Sigmoid colon (tissue), 7 donors: ENCODE measurements at places on chromosomes 11 and 22.

- no peak for DNase-seq
Measured at GRCh38 chr11:116100016-116100415, 595.8 kb upstream of the CADM1 start.

GRCh38 chr11:115324581-115325432 is 179.4 kb downstream of the CADM1 start:
- DNase-seq = no peak

- no peak for DNase-seq
Measured at GRCh38 chr11:75536786-75537641, 11.3 kb upstream of the GDPD5 start.

- no peak for DNase-seq
Measured at GRCh38 chr22:29563652-29564460, 10.3 kb upstream of the THOC5 start.

GRCh38 chr22:35021161-35021560 is 44.8 kb upstream of the ISX start:
- no peak for DNase-seq

- no peak for DNase-seq
Measured at GRCh38 chr22:23065069-23065451, 5.3 kb upstream of the GNAZ start.

DNA sequence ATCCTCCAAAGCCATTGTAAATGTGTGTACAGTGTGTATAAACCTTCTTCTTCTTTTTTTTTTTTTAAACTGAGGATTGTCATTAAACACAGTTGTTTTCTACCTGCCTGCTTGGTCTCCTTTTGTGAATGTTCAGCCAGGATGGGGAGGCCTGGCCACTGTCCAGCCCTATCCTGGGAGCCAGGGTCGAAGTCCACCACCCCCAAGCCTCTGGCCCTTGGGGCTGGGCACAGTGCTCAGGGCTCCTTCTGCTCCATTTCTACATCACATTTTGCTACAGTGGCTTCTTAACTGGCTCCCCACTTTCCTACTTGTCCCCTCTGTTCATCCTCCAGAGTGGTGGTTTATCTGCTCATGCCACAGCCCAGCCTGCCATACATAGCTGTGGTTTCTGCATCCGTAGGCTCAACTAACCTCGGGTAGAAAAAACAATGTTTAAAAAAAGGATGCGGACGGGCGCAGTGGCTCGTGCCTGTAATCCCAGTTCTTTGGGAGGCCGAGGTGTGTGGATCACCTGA is 2.5 kb upstream of the SMARCB1 start:
- no peak for DNase-seq

DNA sequence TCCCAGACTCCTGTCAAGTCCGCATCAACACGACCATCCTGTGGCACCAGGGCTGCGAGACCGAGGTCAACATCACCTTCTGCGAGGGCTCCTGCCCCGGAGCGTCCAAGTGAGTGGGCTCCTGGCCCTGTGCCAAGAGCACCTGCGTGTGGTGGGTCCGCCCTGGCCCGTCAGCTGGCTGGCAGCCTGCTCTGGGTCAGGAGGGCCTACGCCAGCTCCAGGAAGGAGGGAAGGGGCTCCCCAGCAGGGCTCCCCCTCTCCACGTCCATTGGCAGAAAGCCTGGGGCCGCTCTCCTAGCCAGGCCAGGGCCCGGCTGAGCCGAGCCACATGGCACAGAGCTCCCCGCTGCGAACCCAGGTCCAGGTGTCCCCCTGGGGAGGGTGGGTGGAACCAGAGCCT is 37.8 kb downstream of the MUC5B start:
- no peak for DNase-seq

GRCh38 chr11:116888884-116889549 is 51.6 kb upstream of the APOA1 start:
- no peak for DNase-seq

DNA sequence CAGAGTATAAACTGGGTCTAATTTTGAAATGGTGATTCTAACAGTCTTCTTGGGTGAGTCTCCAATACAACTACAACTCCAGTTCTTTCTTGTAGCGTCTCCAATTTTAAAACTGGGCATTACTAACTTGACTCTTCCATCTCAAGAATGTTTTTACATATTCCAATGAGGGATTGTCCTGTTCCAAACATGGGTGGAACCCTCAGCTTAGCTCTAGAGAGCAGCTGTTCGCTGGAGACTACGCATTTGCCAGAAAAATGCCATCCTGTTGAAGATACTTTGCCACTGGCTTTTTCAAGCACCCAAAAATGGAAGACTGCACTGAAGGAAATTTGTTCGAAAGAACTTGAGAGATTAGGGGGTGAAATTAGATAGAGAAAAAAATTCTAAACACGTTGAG is 870.0 kb downstream of the NTM start:
- DNase-seq = no peak

- peak; percentile 40 for DNase-seq
Measured at GRCh38 chr11:117931331-117931950, 2.2 kb upstream of the TMPRSS13 start.

GRCh38 chr11:78313898-78314297 is 103.7 kb downstream of the GAB2 start:
- no peak for DNase-seq

DNA sequence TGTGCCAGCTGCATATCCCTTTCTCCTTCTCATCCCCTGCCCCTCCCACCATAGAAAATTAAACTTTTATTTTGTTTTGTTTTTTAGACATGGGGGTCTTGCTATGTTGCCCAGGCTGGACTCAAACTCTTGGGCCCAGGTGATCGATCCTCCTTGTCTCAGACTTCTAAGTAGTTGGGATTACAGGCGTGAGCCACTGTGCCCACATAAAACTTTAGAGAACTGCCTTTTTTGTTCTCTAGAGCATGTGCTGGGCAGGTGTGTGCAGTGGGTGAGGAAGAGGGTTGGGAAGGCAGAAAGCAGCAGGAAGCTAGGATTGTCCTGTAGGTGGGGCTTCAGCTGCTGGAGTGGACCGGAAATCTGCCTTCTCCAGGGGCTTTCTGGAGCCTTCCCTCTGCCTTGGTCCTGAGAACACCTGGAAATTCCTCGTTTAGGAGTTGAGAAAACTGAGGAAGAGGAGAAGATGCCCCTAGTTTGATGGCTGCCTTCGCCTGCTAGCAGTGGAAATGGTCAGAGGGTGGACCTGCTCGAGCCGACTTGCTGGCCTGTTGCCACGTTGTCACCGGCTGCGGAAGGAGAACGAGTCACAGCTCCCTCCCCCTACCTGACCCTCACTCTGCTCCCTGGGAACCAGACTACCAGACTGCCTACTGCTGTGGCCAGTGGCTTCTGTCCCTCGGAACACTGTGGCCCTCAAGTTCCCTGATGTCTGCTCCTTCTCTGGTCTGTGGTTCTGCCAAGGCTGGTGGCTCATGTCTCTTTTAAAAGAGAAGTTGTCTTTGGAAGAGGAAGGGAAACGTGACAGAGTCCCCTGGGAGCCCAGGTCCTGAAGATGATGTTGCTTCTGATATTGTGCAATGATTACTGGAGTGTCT is 4.0 kb downstream of the ST14 start:
- no peak for DNase-seq

- DNase-seq = no peak
Measured at GRCh38 chr11:58905011-58905720, 34.1 kb upstream of the GLYATL1 start.

DNA sequence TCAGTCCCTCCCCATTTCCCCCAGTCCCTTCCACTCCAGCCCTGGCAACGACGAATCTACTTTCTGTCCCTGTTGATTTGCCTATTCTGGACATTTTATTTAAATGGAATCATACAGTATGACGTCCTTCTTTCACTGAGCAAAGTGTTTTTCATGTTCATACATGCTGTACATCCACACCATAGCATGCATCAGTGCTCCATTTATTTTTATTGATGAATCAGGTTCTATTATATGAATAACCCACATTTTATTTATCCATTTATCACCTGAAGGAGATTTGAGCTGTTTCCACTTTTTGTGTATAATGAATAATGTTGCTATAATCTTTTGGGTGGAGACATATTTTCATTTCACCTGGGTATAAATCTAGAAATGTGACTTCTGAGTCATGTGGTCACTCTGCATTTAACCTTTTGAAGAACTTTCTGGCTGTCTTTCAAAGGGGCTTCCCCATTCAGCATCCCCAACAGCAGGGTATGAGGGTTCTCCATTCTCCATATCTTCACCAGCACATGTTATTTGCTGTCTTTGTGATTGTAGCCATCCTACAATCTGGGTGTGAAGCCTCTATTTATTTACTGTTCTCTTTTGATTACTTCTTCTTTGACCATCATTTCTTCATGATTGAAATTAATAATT is 531.7 kb downstream of the ETS1 start:
- no peak for DNase-seq

- DNase-seq = no peak
Measured at GRCh38 chr11:72265951-72266350, 22.0 kb upstream of the PHOX2A start.

DNA sequence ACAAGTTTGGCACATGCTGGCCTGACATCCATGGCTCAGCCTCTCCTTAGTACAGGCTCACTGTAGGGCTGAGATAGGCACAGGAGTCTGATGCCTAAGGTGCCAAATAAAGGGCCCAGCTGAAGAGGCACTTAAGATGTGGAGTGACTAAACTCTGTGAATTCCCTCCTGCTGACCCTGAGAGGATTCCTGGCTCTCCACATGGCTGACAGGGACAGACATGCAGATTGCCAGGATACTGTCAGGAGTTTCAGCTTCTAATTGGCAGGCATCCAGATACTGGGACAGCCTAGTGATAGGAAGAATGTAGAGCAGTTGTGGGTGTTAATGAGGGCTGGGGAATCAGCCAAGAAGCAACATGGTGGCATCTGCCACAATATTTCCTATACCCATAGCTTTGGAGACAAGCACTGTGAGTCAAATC is 558.7 kb downstream of the INSC start:
- DNase-seq = no peak

DNA sequence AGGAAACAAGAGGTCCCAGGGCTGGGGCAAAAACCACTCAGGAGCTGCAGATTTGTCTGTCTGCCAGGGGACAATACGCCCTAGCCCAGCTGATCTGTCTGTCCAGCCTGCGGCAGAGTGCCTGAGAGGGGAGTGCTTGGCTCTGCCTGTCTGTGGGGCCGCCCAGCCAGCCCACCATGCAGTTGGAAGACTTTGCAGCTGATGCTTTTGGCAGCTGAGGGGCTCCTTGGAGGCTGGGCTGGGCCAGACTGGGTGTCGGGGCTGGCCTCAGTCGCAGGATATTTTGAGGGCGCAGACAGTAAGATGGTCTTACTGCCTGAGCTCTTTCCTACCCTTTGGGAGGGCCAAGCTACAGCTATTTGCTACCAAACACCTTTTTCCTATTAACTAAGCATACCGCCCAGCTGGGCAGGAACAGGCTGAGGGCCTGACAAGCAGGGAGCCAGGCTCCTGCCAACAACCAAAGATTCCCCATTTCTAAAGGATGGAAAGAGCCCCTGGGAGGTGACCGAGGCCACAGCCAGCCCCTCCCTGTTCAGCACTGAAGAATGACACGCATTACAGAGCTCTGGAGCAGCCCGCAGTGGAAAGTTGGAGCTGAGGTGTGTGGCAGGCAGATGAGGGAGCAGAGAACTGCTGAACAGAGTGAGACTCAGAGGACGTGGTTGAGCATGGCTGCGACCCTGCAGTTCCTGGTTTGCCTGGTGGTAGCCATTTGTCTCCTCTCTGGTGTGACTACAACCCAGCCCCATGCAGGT is at the start of gene FAM180B:
FAM180B (plus strand) TSS at position 581 of the 758 bp plus-strand sequence; CDS start at position 672, 91 bp downstream.
- DNase-seq = no peak

DNA sequence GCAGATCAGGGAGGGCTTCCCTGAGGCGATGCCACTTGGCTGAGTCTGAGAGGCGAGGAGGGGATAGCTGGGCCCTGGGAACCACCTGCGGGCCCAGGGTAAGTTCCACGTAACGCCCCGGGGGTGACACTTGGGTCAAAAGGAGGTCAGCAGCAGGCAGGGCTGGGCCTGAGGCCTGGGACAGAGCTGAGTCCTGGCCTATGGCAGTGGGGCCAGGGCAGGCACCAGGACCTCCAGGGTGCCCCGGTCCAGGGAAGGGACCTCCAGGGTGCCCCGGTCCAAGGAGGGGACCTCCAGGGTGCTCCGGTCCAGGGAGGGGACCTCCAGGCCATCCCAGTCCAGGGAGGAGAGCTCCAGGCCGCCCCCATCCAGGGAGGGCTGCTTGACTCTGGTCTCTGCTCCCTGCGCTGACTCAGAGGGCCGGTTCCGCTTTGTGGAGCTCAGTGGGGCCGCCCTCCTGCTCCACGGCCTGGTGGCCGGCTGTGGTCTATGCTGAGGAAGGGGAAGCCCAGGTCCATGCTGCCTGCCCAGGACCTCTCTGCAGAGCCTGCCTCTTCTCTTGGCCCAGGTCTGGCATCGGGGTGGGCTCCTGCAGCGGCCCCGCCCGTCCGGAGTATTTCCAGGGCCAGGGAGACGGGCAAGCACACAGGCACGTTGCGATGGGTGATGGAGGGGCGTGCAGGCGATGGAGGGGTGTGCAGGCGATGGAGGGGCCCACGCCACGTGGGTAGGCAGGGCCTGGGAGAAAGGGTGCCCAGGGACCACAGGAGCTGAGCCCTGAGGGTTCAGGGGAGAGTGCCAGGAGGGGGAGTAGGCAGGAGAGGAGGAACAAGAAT is 19.5 kb upstream of the WNT7B start:
- peak; percentile 85 for DNase-seq

DNA sequence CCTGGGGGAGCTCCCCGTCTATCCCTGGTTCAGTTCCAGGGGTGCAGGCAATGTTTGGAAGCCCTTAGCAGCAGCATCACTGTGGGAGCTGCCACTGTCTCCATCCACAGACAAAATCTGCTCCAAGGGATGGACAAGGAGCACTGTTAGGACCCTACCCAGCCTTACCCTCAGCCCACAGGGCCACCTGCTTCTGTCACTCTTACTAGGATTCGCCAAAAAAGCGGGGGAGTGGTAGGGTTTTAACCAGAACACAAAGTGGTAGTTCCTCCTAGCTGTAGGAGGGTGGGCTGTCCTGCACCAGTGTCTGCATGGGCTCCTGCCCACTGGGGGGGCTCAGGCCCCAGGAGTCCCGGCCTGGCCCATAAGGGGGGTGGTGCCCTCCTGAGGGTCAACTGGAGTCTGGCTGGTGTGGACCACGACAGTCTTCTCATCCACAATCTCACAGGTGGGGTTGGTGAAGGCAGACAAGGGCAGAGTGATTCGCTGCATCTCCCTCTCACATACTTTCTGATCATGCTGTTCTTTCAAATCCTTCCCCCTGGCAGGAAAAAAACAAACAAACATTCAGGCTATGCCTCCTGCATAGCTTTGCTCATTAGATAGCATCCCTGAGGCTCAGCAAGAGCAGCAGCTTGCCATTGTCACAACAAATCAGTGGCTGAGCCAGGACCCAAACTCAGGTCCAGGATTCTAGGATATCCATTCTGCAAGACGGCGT is 9.4 kb downstream of the PIK3IP1 start:
- peak; percentile 41 for DNase-seq

- no peak for DNase-seq
Measured at GRCh38 chr22:47678636-47679287, 916.3 kb downstream of the TBC1D22A start.
